Vagina (tissue), 2 donors: ENCODE measurements at places on chromosomes 2 and 18.

DNA sequence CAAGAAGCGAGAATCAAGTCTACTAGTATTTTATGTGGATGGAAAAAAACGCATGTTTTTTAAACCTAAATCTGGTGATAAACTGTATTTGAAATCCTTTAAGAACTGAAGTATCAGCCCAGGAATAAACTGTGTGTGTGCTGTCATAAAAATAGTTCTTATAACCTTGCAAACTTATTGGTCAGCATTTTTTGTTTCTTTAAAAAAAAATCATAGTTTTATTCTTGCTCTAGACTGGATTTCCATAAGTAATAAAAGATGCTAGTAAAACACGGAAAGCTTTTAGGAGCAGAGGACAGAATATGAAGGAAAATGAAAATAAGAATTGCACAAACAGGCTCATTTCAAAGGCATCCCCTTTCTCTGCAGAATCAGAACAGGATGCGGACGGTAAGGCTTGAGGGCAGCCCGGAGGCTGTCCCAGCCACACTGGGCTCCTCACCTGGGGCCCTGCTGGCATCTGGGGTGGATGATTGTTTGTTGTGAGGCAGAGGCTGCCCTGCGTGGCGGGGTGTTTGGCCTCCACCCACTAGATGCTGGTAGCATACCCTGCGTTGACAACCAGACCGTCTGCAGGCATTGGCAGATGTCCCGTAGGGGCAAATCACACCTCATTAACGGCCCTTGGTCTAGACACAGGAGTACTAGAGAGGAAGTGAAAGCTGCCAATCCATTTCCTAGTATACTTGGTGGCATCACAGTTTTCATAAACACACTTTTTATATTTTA, 52.5 kb downstream of the MBP start:
- no peak for DNase-seq

DNA sequence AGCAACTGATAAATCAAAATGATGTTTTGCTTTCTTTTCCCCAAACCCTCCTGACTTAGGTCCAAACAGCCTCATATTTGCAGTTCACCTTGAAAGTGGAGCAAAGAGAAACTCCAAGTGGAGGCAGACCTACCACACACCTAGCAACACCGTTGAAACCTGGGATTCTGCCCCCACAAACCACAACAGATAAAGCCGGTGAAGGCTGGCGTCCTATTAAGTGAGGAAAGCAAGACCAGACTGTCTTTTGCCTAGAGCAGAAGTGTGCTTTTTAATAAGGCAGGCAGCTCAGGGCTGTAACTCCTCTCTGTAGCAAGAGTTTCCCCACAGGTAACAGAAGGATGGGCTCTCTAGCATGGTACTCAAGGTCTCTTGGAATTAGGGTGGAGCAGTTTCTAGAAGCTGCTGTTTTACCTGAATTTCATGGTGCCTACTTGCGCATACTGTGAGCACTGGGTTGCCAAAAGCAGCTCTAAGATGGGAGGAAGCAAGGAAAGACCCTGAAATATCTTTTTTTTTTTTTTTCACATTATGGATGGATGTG, 336.9 kb downstream of the BCL11A start:
- DNase-seq: no peak

DNA sequence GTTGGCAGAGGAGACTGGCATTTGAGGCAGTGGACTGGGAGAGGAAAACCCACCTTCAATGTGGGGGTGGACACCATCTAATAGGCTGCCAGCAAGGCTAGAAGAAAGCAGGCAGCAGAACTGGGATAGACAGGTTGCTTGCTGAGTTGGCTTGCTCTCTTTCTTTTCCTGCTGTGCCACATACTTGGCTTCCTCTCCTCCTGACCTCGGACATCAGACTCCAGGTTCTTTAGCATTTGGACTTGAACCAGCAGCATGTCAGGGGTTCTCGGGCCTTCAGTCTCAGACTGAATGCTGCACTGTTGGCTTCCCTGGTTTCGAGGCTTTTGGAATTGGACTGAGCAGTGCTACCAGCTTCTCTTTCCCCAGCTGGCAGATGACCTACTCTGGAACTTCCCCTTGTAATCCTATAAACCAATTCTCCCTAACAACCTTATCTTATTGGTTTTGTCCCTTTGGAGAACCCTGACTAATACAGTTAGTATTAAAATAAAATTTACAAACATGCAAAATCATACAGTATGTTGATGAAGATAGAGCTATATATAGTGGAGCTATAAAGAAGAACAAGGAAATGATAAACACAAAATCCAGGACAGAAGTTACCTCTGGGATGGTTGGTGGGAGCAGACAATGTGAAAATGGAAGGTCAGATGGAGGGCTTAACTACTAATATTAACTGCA, 15.9 kb downstream of the DSEL start:
- DNase-seq: no peak

DNA sequence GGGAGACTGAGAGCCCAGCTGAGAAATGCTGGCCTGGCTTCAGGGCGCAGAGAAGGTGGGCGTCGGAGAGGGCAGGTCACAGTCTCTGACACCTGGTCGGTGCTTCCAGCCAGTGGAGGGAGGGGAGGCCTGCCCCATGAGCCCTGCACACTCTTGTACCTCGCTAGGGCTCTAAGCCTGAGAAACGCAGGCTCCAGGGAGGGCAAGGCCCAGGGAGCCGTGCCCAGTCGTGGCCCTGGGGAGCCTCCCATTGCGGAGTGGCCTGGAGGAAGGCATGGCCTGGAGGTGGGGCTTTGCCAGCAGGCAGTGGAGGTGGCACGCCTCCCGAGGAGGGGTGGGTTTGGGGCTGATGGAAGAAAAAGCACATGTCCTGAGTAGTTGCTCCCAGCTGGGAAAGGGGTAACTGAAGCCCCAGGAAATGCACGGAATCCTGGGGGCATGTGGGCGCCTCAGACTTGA, 39.0 kb downstream of the MTERF4 start:
- peak; percentile 84 for DNase-seq

GRCh38 chr2:72846171-72847095, 20.6 kb upstream of the EXOC6B start:
- DNase-seq: no peak

DNA sequence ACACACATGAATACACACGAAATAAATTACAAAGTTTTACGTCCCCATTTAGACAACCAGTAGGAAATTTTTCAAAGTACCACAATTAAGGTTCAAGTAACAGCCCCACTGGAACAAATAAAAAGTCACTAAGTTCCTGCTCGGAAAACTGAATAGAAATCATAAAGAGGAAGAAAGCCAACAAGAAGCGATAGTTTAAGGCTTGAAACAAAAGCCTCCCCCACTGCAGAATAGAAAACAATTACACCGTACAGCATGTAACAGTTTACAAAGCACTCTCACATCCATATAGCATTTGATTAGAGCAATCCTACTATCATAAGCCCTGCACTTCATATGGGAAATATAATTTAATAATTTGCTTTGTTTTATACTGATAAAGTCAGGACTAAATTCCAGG, 15.5 kb downstream of the KLF7 start:
- DNase-seq: no peak
